ENCODE measurements at places on chromosomes 3 and 15. TPM values are rescaled to one million over a fixed set of nuclear protein-coding genes. Genes with fewer than 3 reads are reported as not detected.
A peak's percentile ranks its signal among the peaks of the same experiment; 100 is the strongest.

GRCh38 chr3:14980689-14981088 lies 33.3 kb downstream of the NR2C2 start:
- no peak for DNase-seq

GRCh38 chr3:95333826-95334225 lies 1271.0 kb downstream of the NSUN3 start:
- DNase-seq = no peak

- no peak for DNase-seq
Measured at GRCh38 chr15:78969687-78970349, 25.0 kb upstream of the CTSH start.

- DNase-seq = no peak
Measured at GRCh38 chr3:72082776-72083462, 298.0 kb upstream of the PROK2 start.

GRCh38 chr3:9308298-9308990 lies 54.4 kb upstream of the THUMPD3 start:
- DNase-seq = no peak

- no peak for DNase-seq
Measured at GRCh38 chr15:71747128-71748083, 62.9 kb upstream of the NR2E3 start.

DNA sequence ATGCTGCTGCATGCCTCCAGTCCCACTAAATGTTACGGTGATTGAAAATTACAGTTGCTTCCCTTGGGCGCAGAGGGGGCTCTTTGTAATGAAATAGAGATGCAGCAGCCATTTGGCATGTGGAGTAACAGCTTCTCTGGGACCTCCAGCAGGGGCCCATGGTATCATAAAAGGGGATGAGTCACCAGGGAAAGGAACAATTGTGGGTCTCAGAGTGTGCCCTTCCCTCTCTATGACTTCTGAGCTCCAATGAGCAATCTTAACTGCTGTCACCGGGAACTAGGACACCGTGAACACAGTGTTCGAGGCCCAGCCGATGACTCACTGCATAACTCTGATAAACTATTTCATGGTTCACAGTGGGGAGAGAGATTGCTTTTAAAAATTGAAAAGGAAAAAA lies 164.8 kb upstream of the NUDT16 start:
- DNase-seq = peak; percentile 31

DNA sequence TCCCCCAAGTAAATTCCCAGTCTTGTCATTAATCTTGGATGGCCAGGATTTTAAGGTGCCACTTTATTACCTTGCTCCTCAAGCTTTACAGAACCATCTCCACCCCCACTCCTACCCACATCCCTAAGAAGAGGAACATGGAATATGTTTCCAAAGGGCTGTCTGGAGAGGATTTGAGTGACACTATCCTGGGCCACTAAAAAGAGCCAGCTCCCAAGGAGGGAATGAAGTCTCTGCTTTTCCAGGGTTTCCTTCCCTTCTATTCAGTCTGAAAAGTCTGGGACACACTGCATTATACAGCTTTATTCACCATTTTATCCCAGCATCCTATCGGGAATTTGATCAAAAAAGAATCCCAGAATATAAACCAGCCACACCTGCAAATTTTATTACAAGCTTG lies 35.6 kb upstream of the MECOM start:
- no peak for DNase-seq

GRCh38 chr3:71600646-71601288 lies 17.2 kb upstream of the FOXP1 start:
- no peak for DNase-seq

Gene SERPINI2
- not detected for total RNA-seq

Gene BTLA
- not detected for total RNA-seq

Gene QTRT2
- 3.6 TPM for total RNA-seq
